NCI-H446 treated with DMSO at 0.1 percent for 48 hours (cell line): ENCODE measurements at places on chromosomes 13 and 19.
A peak's percentile ranks its signal among the peaks of the same experiment; 100 is the strongest.

GRCh38 chr13:24851546-24851945 lies 87.6 kb downstream of the RNF17 start:
- DNase-seq, result no peak

DNA sequence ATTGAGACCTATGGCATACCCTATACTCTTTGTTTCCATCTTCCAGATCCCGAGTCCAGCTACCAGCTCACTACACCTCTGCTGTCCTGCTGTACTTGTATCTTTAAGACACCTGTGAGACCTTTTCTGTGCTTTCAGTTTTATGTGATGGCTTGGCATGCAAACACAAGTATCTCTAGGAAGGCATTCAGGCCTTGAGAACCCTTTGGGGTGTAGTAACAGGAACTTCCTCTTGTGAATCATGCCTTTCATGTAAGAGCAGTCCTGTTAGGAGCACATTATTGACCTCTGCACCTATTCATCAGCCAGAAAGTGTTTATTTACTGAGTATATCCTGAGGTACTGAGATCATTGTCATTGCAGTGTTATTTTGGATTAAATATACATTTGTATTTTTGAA lies 87.0 kb upstream of the HTR2A start:
- no peak for DNase-seq

DNA sequence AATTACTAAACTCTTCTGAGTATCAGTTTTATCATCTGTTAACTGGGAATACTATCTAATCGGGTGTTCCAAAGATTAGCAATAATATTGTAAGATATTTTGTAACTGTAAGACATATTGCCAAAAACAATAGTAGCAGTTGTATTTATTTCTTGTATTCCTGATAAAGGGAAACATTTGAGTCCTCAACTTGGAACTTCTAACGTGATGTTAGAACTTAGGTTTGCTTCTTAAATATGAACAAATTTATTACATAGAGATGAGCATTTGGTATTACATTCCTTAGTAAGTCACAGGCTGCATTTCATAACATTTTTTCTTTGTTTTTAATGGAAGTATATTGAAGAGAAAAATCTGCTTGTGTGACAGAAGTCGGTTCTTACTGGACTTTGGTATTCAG lies 225.3 kb downstream of the NALCN start:
- no peak for DNase-seq

- no peak for DNase-seq
Measured at GRCh38 chr13:108190897-108191296, 24.4 kb downstream of the LIG4 start.

DNA sequence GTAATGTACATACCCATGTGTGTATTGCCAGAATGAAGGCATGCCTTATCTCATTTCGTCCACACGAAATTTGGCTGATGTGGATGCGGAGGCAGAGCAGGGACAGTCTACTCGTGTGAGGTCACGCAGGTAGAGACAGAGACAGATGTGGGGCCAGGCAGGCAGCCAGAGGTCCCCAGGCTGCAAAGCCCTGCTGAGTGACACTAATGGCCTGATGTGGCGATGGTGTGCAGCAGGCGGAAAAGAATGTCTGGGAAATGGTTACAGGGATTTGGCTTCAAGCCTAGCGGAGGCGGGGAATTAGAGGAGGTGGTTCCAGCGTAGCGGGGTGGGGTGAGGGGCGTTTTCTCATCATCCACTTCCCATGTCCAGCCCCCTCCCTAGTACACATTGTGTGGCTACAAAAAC lies 4.2 kb upstream of the IZUMO2 start:
- DNase-seq, result peak; percentile 12

GRCh38 chr13:102117175-102117831 lies 284.5 kb downstream of the FGF14 start:
- DNase-seq, result no peak

- DNase-seq, result peak; percentile 15
Measured at GRCh38 chr19:13154241-13154778, 4.1 kb downstream of the IER2 start.

DNA sequence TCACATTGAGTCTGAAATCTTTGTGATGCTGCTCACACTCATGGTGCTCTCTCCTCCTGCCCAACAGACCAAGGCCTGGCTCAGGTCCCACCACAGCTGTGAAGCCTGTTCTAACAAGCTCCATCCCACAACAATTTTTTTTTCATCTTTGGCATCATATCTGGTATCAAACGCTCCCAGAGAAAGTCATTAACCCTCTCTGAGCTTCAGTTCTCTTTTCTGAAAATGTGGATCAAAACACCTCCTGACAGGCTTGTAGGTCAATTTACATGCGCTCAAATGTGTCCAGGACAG lies 224.4 kb downstream of the LACC1 start:
- peak; percentile 90 for DNase-seq

DNA sequence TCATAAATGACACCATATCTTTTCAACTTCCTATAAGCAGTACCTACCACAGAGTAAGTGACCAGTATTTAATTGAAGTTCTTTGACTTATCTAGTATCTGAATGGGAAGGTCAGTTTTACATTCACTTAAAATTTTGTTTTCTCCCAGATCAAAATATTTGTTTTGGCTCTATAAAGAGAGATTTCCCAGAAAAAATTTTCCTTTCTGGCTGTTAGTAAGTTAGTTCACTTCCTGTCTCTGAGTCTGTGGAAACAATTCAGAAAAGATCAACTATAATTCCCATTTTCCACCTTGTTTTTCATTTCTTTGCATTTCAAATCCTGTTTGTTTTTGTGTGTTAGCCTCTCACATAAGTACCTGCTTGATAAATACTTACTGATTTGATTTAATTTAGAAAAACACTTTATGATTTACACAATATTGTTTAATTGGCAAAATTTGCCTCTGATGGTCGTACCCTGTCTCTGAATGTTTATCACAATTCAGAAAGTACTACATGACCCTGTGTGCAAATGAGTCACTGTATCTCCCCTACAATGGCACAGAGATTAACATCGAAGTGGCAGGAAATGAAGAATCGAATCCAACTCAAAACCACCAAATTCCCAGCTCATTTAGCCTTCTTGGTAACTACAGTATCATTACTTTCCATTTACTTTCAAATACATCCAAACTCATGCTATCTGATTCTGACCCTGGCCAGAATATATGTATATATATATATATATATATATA lies 15.4 kb upstream of the MED4 start:
- DNase-seq, result no peak

DNA sequence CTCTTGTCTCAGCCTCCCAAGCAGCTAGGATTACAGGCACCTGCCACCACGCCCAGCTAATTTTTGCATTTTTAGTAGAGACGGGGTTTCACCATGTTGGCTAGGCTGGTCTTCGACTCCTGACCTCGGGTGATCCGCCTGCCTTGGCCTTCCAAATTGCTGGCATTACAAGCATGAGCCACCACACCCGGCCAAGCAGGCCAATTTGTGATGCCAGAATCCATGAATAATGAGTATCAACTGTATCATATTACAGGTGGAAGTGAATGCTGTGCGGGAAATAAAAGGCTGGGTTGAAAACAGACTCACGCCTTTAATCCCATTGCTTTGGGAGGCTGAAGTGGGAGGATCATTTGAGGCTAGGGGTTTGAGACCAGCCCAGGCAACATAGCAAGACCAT lies 3.6 kb upstream of the NFILZ start:
- no peak for DNase-seq

GRCh38 chr19:47096100-47096704 lies 17.4 kb downstream of the ZC3H4 start:
- no peak for DNase-seq

DNA sequence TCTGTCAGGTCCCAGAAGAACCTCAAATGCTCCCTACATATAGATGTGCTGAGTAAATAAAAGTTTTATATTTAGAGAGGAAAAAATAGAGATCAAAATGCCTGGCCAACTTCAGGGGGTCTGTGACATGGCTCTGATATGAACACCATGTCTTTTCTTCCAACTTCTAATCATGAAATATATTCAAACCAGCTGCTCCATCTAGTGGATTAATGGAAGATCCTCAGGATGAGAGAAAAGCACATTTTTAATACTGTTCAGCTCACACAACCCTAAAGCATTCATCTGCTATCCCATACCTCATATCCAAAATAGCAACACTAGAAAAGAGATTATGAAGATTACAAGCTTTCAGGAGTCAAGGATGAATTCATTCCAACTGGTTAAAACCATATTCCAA lies 56.0 kb upstream of the DOCK9 start:
- DNase-seq, result peak; percentile 3

DNA sequence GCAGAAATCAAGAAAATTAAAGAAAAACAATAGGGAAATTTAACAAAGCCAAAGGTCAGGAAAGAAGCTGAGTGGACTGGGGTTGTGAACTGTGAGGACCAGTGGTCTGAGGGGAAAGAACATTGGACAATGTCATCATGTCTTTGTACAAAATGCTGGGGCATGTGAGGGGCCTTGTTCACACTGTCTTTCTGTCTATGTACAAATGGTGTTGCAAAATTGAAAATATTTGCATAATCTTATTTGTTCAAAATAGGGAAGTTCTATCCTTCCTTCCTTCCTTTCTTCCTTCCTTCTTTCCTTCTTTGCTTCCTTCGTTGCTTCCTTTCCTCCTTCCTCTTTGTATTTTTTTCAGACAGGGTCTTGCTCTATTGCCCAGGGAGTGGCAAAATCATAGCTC lies 79.2 kb upstream of the SCEL start:
- no peak for DNase-seq

GRCh38 chr13:24748061-24748400 lies 15.9 kb upstream of the RNF17 start:
- no peak for DNase-seq

GRCh38 chr19:32819419-32820400 lies 49.9 kb downstream of the SLC7A9 start:
- no peak for DNase-seq

GRCh38 chr19:33562636-33563035 lies 41.0 kb upstream of the PEPD start:
- no peak for DNase-seq

DNA sequence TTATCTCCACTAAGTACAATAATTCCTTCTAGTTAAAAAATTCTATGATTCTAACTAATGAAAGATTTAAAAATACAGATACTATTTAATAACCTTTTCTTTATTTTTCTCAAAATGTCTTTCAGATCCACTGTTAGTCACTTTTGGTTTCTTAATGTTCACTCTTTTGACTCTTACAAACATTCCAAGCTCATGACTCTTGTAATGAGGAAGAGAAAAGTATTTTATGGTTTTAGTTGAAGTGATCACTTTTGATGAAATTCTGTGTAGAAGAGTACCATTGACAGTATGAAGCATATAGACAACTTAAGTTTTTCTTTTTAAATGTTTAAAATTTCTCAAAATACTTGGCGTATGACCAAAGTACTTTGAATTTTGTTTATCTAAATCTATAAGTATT lies 27.8 kb downstream of the COG3 start:
- no peak for DNase-seq

DNA sequence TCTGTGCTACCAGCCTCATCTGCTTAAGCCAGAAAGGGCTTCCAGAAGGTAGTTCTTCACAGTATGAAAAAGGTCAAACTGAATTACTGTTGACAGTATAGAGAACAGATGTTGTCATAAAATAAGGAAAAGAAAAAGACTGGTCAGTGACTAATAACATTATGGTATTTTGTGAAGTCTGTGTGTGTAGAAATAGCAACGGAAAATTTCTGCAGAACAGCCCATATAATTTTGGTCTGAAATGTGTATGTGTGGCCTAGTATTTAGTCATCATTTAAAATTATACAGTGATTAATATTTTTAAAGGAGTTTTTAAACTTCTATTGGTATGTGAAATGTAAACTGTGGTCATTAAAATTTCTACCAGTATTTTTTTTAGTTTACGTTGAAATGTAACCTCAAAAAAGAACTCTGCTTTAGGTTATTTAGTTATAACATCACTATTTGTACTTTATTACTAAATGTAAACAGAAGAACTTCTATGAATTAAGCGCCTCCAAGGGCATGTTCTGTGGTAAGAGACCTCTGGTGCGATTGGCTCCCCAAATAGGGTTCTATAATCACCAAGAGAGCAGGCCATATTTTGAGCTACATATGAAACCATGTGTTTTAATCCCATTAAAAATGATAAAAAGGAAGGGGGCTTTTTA lies 3.3 kb upstream of the GPR183 start:
- DNase-seq, result no peak

DNA sequence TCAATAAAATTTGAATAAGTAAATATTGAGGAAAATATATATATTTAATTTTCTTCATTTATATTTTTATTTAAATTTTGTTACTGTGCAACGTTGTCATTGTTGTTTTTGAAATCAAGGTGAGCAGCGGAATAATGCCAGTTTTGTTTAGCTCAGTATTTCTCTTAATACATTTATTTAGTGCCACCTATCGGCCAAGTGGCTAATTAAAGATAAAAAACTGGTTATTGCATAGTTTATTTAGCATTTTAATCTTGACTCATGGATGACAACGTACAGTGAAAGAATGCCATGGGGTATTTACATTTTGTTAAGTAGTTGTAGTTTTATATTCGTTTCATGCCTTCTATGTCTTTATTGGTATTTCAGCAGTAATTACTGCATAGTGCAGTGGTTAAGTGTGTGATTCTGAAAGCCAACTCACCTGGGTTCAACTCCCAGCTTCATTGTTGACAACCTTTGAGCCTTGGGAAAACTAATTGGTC lies 265.9 kb downstream of the MYO16 start:
- no peak for DNase-seq

DNA sequence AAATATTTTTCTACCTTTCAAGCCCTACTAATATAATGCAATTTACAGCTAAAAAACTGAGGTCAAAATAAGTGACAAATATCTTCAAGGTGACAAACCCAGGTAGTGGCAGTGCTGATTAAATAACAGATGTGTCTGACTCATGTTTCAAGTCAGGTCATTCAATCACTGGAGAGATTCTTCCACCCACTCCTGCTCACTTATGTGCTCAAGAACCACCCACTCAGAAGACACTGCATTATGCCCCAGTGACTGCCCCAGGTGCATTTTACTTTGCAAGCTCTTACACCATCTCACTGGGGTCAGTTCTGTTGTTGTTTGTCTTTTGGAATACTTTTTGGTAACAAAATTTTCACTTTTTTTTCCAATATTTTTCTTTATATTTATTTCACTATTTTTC lies 2.2 kb downstream of the ZNF100 start:
- no peak for DNase-seq

- DNase-seq, result no peak
Measured at GRCh38 chr13:97339019-97339987, 94.7 kb upstream of the RAP2A start.

- no peak for DNase-seq
Measured at GRCh38 chr13:106700439-106700838, 132.5 kb upstream of the ARGLU1 start.

DNA sequence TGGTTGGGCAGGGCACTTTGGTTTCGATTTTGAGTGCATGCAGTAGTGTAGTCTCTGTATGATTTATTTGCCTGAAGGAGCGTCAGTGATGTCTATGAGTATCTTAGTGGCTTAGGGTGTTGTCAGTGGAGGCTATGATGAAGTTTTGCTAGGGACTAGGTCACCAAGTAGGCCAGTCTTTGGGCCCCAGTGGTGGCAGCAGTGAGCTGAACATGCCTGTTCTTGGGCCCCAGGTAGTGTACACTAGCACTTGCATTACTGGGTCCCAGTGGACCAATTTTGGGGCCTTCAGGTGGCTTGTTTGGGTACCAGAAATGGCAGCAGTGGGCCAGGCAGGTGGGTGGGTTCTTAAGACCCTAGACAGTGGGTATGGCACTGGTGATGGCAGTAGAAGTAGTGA lies 598.7 kb upstream of the SPRY2 start:
- no peak for DNase-seq

- no peak for DNase-seq
Measured at GRCh38 chr13:43749503-43749902, 37.3 kb downstream of the ENOX1 start.

- no peak for DNase-seq
Measured at GRCh38 chr19:52689843-52690368, 44.9 kb downstream of the ZNF611 start.

- no peak for DNase-seq
Measured at GRCh38 chr13:68128297-68128915, 898.3 kb upstream of the PCDH9 start.
